Activated T-helper 2 cell treated with anti-CD3 and anti-CD28 coated beads, Interferon-gamma antibody, Interleukin-2, Interleukin-4, amounts not matched to agents 10 μg/mL and 5 μg/mL and 100 μg/mL, durations not matched to agents 14 hours and 24 hours and 36 hours (primary cell): ENCODE measurements at places on chromosomes 2 and 18. TPM values are rescaled to one million over a fixed set of nuclear protein-coding genes. Genes with fewer than 3 reads are reported as not detected.

GRCh38 chr2:189013031-189013430 is 38.9 kb downstream of the COL3A1 start:
- no peak overlapping the region for H3K4me3 ChIP-seq
- H3K27me3 ChIP-seq, result no peaks in the 10 kb centered on the region
- DNase-seq, result no peak
- H3K4me1 ChIP-seq, result no peaks in the 10 kb centered on the region
- no peaks in the 10 kb centered on the region for H3K36me3 ChIP-seq
- no peak overlapping the region for H3K27ac ChIP-seq

- H3K27ac ChIP-seq, result no peak overlapping the region
- DNase-seq, result no peak
- no peak overlapping the region for H3K4me3 ChIP-seq
- H3K27me3 ChIP-seq, result peaks cover 22% of the 10 kb centered on the region
Observed at GRCh38 chr2:235283246-235283645, 210.6 kb upstream of the AGAP1 start.

- H3K36me3 ChIP-seq, result peaks cover 93% of the 10 kb centered on the region
- no peak for DNase-seq
- peak overlapping the region; percentile 38 for H3K27ac ChIP-seq
Observed at GRCh38 chr2:190990132-190990531, 23.8 kb downstream of the STAT1 start.

- DNase-seq, result no peak
- H3K27ac ChIP-seq, result no peak overlapping the region
- H3K27me3 ChIP-seq, result no peaks in the 10 kb centered on the region
- peaks cover 3% of the 10 kb centered on the region for H3K4me1 ChIP-seq
Observed at GRCh38 chr2:232886176-232886575, 16.1 kb downstream of the SNORC start.

DNA sequence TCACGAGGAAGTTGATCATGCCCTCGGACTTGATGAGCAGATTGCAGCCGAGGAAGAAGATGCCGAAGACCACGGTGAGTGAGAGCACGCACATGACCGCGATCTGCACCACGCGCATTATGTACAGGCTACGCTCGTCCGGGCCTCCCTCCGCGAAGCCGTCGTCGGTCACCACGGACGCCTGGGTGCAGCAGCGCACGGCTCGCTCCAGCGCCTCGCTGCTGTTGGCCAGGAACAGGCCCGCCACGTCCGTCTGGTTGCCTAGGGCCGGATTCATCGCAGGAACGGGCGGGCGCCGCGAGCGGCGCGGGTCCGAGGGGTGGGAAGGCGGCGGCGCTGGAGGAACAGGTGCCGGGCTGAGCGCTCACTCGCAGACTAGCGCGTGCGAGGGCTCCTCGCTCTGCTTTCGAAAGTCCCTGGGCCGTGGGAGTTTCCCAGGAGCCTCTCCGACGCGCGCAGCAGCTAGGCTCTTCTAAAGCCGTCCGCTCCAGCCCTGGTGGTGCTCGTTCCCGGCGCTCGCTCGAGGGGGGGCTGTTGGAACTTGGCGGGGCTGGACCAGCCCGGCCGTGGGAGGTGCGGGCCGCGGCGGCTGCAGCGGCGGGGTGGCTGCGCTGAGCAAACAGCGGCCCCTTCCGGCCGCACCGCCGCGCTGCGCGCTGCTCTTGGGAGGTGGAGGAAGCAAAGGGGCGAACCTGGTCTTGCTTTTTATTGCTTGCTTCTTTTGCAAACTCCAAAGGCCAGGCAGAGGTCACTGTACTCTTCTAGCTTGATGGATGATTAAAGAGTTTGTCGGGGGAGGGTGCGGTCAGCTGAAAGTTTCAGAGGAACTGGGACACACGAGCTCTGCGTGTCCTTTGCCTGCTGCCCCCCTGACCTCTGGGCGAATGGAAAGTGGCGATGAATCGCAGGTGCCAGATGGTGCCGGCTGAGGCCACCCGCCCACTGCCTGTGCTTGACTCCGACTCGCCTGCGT is at the start of gene RPRM:
Gene RPRM (minus strand): TSS at position 474 of the 973 bp plus-strand sequence. CDS start 197 bp downstream, at position 277.
- peaks cover 57% of the 10 kb centered on the region for H3K27me3 ChIP-seq
- H3K4me3 ChIP-seq, result peak within 1 kb of the TSS; percentile 61
- no peaks in the 10 kb centered on the region for H3K36me3 ChIP-seq
- peaks cover 9% of the 10 kb centered on the region for H3K4me1 ChIP-seq

GRCh38 chr2:126888046-126888445 is 10.6 kb upstream of the TEX51 start:
- DNase-seq, result no peak
- H3K36me3 ChIP-seq, result no peaks in the 10 kb centered on the region
- peaks cover 2% of the 10 kb centered on the region for H3K4me1 ChIP-seq
- peaks cover 7% of the 10 kb centered on the region for H3K27me3 ChIP-seq
- H3K4me3 ChIP-seq, result no peak overlapping the region

Gene RNF25
- 21.6 and 25.8 TPM in 2 replicates for total RNA-seq

DNA sequence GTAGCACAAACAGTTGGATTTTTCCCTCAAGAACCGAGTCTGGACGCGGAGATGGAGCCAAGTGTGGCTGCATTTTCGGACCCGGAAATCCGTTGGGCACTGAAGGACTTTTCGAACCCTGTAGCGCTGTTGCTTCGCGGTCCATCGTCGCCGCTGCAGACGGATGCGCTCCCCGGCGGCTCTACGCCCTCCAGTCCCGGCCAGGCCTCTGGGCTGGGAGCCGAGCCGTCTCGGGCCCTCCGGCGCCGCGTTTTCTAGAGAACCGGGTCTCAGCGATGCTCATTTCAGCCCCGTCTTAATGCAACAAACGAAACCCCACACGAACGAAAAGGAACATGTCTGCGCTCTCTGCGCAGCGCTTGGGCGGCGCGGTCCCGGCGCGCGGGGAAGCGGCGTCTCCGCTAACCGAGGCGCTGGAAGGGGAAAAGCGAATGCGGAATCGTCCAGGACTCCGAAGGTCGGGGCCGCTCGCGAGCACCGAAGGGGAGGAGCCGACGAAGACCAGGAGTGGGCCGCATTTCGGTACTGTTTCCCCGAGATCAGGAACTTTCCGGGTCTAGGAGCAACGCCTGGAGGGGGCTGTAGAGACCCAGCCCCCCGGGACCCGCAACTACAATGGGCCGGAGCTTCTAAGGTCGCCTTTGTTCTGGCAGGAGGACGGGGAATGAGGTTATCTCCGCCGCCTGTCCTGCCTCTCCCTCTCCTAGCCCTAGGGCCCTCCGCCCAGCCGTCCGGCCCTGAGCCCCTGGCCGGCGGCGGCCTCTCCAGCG is 3.2 kb downstream of the EMX1 start:
- peaks cover 6% of the 10 kb centered on the region for H3K4me1 ChIP-seq
- DNase-seq, result no peak
- peak overlapping the region; percentile 17 for H3K4me3 ChIP-seq
- H3K27ac ChIP-seq, result no peak overlapping the region
- no peaks in the 10 kb centered on the region for H3K36me3 ChIP-seq

DNA sequence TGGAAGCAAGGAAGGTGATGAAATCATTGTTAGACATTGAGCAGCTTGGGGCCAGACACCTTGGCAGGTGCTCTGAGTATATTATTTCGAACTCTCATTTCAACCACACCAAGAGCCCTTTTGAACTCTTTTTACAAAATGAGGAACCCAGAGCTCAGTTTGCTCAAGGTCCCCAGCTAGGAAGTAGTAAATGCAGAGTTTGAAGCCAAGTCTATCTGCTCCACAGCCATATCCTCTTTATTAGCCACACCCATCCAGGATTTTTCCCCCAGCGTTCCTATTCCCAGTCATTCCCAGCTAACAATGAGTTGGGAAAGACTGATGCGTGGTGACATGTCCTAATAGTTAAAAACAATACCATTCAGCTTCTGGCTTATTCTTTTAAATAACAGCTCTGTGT is 40.2 kb downstream of the SEMA4F start:
- H3K27ac ChIP-seq, result no peak overlapping the region
- no peak for DNase-seq
- no peaks in the 10 kb centered on the region for H3K36me3 ChIP-seq
- H3K4me3 ChIP-seq, result no peak overlapping the region

DNA sequence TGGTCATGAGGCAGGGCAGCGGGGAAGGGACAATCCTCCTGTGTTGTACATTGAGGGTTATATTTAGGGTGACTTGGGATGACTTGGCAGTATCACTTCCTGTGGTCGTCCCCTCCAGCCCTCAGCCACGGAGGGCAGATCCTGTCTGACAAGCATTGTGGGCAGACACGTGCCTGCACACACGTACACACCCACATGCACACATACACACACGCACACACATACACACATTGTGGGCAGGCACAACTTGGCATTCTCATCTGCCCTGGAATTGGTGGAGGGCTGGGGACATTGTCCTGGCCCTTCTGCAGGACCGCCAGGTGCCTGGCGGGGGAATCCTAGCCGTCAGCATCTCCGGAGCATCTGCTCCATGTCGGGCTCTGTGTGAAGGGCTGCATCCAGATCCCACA is 47.6 kb downstream of the ODC1 start:
- H3K4me3 ChIP-seq, result no peak overlapping the region
- H3K36me3 ChIP-seq, result peaks cover 50% of the 10 kb centered on the region

- no peaks in the 10 kb centered on the region for H3K27me3 ChIP-seq
- no peaks in the 10 kb centered on the region for H3K4me1 ChIP-seq
- DNase-seq, result no peak
- no peaks in the 10 kb centered on the region for H3K36me3 ChIP-seq
- H3K27ac ChIP-seq, result no peak overlapping the region
- H3K4me3 ChIP-seq, result no peak overlapping the region
Observed at GRCh38 chr2:155815275-155815674, 517.2 kb downstream of the NR4A2 start.

Gene REG3A
- total RNA-seq, result not detected in 2 replicates

DNA sequence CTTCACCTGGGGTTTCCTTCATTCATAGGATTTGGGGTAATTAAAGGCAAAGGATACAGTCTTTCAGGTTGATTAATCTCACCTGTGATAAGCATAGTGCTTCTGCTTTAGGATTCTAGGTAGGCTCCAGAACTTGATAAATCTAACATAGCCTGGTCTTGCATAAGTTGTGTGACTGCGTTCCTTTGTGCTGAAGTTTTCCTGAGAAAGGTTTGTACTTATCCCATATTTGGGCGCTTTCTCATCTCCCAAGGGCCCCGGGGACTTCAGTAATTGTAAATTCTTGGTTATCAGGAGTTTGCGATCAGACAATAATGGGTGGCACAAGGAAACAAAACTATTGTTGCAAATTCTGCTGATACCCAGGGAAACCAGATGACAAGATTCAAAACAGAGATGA is 53.1 kb downstream of the MTCL1 start:
- H3K27me3 ChIP-seq, result peaks cover 6% of the 10 kb centered on the region
- no peak overlapping the region for H3K27ac ChIP-seq
- no peaks in the 10 kb centered on the region for H3K36me3 ChIP-seq
- H3K4me3 ChIP-seq, result no peak overlapping the region
- DNase-seq, result no peak

- H3K27ac ChIP-seq, result no peak overlapping the region
- no peak for DNase-seq
- H3K36me3 ChIP-seq, result no peaks in the 10 kb centered on the region
- H3K4me1 ChIP-seq, result no peaks in the 10 kb centered on the region
- no peak overlapping the region for H3K4me3 ChIP-seq
Observed at GRCh38 chr18:41754332-41754731, 200.7 kb upstream of the PIK3C3 start.

GRCh38 chr2:134692499-134692898 is 26.3 kb downstream of the TMEM163 start:
- no peaks in the 10 kb centered on the region for H3K4me1 ChIP-seq
- DNase-seq, result no peak
- peaks cover 25% of the 10 kb centered on the region for H3K27me3 ChIP-seq
- H3K4me3 ChIP-seq, result no peak overlapping the region
- H3K27ac ChIP-seq, result no peak overlapping the region

DNA sequence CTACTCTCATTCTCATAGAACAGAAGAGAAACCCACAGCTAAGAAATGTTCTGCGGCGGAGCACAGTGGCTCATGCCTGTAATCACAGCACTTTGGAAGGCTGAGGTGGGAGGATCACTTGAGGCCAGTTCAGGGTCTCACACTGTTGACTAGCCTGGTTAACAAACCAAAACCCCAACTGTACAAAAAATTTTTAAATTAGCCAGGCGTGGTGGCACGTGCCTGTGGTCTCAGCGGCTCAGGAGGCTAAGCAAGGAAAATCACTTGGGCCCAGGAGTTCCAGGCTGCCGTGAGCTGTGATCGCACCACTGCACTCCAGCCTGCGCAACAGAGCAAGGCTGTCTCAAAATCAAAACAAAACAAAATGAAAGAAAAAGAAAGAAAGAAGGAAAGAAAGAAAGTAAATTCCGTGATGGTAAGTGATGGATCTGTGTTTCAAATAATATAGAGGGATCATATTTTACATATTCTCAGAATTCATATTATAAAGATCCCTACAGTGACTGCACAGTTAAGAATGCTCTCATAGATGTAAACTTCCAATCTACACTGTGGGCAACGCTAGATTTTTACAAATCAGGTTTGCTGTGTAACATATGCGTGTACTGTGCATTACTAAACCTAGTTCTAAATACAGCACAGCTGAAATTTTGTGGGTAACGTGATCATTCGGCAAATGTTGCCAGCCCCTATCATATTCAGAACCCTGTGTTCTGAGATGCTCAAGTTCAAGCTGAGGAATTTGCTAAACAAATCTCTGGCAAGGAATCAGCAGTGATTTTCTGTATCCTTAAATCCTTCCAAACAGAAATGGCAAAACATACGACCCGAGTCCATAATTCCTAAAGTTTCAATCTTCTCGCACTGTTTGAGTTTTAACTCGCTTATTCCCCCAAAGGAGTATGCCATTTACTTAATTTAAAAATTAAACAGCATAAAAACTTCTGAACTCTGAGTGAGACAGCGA is 1.2 kb upstream of the RAB12 start:
- H3K36me3 ChIP-seq, result peaks cover 21% of the 10 kb centered on the region
- peak overlapping the region; percentile 74 for H3K27ac ChIP-seq
- peaks cover 47% of the 10 kb centered on the region for H3K4me1 ChIP-seq
- H3K4me3 ChIP-seq, result peak overlapping the region; percentile 79
- H3K27me3 ChIP-seq, result peaks cover 20% of the 10 kb centered on the region

GRCh38 chr2:119616421-119616820 is 62.6 kb upstream of the TMEM177 start:
- no peak overlapping the region for H3K27ac ChIP-seq
- H3K4me3 ChIP-seq, result no peak overlapping the region
- no peaks in the 10 kb centered on the region for H3K4me1 ChIP-seq
- no peak for DNase-seq

DNA sequence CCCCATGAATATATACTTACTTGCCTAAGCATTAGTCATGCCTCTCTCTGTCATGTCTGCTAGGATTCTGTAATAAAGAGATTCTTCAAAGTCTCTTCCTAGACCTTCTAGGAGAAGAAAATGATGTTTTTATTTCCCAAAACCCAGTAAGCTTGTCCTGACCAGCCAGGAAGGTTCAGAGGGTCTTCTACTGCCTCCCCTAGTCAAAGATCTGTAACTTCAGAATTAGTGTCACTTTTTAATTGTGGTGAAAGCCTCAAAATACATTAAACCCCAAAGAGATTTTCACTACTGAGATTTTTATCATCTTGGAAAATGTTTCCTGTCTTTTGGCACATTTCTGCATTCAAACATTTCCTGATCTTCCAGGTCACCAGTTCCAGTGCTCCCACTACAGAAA is 232.9 kb upstream of the STK17B start:
- DNase-seq, result no peak
- H3K4me3 ChIP-seq, result no peak overlapping the region
- H3K27me3 ChIP-seq, result peaks cover 4% of the 10 kb centered on the region
- no peaks in the 10 kb centered on the region for H3K4me1 ChIP-seq
- H3K36me3 ChIP-seq, result no peaks in the 10 kb centered on the region
